ENCODE measurements at places on chromosomes 7 and 10.

DNA sequence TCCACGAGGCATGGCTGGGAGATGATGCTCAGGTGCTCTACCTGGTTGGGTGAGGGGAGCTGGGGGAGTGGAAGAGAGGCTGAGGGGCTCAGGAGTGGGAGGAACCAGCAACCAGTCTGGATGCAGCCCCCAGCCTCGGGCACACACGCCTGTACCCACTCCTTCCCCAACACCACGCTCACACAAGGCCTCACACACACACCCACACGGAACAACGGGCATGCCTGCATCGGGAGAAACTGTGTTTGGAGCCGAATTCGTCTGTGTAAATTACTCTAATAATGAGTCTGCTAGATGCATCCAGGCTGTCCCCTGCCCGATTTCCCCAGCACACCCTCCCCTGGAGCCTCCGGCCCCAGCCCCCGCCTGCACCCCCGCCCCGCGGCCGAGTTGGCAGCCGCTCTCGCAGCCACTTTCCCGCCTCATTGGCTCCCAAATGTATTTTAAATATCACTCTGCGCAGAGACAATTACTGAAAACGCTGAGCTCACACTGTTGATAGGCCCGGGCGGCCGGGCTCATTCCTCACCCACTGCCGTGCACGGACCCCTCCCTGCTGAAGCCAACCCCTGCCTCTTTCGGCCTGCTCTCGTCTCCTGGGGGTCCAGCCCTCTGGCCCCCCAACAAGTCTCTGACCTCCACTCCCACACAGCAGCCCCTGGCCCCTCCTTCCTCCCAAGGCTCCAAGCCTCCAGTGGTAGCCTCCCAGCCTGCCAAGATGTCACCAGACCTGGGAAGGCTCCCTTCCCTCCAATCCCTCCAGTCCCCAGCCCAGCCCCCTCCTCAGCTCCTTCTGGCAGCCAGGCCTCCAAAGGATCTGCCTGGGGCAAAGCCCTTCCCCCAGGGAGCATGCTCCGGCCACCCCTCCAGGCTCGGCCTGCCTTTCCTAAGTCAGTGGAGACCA is 11.1 kb downstream of the H2BK1 start:
- DNase-seq: no peak

GRCh38 chr10:88979153-88979562 is 11.4 kb upstream of the FAS start:
- no peak for DNase-seq

- no peak for DNase-seq
Measured at GRCh38 chr10:90911133-90912051, 9.5 kb downstream of the ANKRD1 start.

DNA sequence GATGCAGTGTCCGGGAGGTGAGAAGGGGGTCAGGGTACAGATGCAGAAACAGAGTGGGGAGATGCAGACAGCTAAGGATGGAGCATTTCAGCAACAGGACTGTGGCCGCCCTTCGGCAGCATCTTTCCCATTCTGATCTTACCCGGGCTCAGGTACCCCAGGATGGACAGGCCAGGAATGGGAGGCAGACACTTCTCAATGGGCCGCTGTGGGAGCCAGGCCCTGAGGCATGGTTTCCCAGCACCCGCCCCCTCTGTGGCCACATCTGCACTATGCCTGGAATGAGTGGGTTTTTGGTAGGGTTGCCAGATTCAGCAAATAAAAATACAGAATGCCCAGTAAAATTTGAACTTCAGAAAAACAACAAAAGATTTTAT is 105.2 kb upstream of the CTBP2 start:
- DNase-seq: peak; percentile 44

- no peak for DNase-seq
Measured at GRCh38 chr10:1620803-1621202, 116.5 kb downstream of the ADARB2 start.

DNA sequence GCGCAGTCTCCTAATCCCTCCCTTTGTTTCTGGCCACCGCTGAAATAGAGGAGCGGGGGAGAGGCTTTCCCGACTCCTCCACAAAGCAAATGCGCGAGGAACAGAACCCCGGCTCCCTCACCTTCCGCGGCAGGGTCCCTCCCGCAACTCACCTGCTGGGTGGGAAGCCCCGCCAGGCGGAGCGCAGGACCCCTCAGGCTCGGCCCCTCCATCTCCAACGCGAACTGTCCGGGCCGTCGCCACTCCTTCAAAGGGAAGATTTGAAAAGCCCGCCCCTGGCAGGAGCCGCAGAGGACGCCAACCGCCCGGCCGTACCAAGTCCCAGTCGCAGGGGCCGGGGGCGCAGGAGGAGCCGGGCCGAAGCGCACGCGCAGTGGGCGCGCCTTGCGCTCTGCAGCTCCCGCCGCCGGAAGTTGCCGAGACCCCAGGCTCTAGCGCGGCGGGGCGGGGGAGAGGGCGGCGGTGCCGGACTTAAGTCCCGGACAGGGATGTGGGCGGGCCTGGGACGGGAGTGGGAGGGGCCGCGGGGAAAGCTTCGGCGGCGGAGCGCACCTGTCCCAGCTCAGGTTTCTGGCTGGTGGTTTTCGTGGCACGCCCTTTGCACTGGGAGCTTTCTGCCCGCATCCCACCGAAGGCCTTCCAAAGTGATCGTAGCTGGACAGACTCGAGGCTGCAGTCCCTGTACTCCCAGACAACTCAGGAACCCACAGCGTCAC is at the start of gene RTKN2:
RTKN2 (minus strand) TSS at position 446 of the 716 bp plus-strand sequence; CDS start at position 212, 234 bp downstream.
- no peak for DNase-seq

- DNase-seq: no peak
Measured at GRCh38 chr7:25839084-25839769, 312.8 kb upstream of the NFE2L3 start.

DNA sequence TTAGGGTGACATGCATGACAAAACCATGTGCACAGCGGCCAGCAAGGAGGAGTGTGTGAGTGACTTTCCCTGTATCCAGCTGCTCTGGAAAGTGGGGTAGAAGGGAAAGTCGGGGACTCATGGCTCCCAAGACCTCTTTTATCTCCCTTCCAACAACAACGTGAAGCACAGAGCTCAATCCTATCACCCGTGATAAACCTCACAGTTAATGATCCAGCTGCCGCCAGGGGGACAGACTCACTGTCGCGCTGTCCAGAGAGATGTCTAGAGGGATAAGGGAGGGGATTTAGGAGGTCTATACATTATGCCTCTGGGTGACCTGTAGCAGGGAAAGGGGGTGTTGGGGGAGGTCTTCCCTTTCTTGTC is 84.0 kb upstream of the SMNDC1 start:
- DNase-seq: no peak

- DNase-seq: no peak
Measured at GRCh38 chr7:18694911-18695310, 199.4 kb downstream of the HDAC9 start.

DNA sequence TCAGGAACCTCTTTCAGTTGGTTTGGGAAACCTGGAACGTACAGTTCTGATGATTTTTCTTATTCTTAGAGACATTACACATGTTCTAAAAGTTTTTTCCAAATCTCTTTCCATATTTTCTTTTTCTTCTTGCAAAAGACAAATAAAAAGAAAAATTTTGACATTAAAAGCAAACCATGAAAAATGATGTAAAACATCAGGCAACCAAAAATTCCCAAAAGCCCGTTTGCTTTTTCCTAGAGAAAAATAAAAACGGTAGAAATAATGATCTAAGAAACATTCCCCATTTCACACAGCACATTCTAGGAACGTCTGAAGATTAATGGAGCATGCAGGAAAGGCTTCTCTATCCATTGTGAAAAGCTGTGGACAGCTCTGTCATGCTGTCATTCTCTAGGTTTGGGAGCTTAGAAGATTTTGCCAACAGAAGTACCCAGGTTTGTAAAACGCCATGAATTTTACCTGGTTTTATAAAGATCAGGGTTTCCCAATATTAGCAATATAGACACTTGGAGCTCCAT is 11.2 kb upstream of the PRTFDC1 start:
- DNase-seq: no peak

DNA sequence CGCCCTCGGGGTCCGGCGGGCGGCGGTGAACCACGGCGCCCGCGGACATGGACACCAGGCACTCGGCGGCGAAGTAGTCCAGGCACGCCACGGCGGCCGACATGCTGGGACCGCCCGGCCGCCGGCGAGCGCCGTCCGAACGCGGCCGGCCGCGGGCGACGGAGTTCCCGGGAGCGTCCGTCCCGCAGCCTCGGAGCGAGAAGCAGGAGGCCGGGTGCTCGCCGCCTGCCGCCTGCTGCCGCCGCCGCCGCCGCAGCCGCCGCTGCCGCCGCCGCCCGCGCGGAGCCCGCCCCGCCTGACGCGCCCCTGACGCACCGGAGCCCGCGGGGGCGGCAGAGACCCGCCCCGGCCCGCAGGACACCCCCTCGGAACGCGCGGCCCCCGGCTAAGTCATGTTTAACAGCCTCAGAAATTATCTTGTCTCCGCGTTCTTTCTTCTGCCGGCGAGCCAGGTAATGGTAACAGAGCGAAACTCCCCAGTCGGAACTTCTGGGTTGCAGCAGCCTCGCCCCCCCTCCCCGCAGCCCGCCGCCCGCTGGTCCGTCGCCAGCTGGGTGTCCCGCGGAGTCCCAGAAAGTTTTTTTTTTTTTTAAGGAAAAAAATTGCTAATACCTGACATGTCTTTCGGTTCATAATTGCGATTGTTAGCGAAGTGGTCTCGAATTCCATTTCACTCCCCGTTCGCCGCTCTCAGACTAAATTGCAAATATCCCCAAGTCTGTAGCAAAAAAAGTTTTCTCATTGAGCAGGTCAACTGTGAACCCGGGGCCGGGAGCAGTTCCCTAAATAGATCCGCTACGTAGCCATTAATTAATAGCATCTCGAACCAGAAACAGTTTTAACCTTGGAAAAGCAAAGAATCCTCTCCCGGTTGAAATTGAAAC is at the start of gene KLF14:
KLF14 (minus strand) TSS at position 277 of the 884 bp plus-strand sequence; CDS start at position 103, 174 bp downstream.
- DNase-seq: no peak

DNA sequence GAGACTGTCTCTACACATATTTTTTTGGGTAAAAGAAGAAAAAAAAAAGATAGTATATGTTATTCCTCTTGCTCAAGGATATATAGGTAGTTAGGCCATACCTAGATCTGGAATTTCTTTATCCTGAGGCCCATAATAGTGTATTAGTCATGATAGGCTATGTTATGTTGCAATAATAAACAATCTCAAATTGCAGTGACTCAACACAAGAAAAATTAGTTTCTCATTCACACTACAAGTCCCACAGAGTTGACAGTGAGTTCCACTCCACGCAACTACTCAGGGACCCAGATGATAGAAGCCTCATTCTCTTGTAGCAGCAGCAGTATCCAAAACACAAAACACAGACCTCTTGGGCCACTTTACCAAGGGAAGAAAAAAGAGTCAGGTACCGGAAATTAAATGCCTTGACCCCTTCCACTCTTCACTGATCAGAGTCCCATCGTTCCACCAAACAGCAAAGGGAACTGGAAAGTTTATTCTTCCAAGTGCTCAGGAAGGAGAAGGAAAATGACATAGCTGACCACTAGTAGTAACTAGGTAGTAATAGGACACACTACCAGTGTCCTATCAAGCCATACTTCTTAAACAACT is 7.4 kb upstream of the C10orf67 start:
- no peak for DNase-seq

GRCh38 chr10:48894911-48895802 is 44.5 kb downstream of the LRRC18 start:
- DNase-seq: peak; percentile 81

Measured in vagina (tissue), 2 donors.